ENCODE measurements at places on chromosomes 16 and 17. TPM values are rescaled to one million over a fixed set of nuclear protein-coding genes. Genes with fewer than 3 reads are reported as not detected.

CCR7 gene
- 1.0 TPM for total RNA-seq

MFAP4 gene
- 29.2 TPM for total RNA-seq

HOXB8 gene
- not detected for total RNA-seq

CA5A gene
- not detected for total RNA-seq

CA7 gene
- total RNA-seq: not detected

PRSS22 gene
- not detected for total RNA-seq

CRHR1 gene
- total RNA-seq: 0.52 TPM

CSF3 gene
- total RNA-seq: 0.52 TPM

SYNGR3 gene
- 0.52 TPM for total RNA-seq

GAST gene
- total RNA-seq: not detected

All from skeletal muscle tissue (tissue), 5 donors.